Kidney glomerular epithelial cell (primary cell): ENCODE measurements at places on chromosomes 3 and 15.
A peak's percentile ranks its signal among the peaks of the same experiment; 100 is the strongest.

GRCh38 chr3:12840591-12841148, 695 bp downstream of the RPL32 start:
- no peak for DNase-seq

DNA sequence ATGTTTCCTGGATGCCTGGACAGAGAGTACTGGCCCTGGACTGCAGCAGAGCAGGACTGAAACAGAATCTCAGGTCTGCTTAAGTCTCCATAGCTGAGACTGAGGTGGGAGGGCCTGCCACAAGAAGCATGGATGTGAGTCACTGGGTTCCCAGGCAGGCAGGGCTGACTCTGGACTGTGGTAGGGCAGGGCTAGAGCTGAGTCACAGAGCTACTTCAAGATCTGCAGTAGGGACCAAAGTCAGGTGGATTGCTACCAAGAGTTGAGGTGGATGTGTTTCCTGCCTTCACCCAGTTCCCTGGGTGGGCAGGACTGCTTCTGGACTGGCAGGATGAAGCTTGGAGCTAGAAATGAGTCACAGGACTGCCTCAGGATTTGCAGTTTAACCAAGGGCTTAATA, 282.9 kb downstream of the AGBL1 start:
- DNase-seq: no peak

GRCh38 chr15:67063689-67064606, 1.5 kb upstream of the SMAD3 start:
- DNase-seq: no peak

DNA sequence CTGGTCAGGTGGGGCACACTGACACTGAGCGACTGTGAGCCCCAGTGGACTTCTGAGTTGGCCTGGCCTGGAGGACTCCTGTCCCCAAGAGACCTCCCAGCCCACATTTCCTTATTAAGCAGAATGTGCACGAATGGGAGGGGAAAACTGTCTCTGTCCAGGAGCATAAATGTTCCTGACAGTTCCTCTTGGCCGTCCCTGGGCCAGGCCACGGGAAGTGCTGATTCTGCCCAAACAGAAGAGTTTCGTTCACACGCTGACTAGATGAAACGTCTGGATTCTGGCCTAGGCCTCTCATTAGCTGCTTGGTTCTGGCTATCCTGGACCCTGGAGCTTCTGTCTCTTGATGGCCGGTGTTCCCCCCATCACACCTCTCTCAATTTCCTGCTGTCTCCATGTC, 29.5 kb upstream of the APEH start:
- no peak for DNase-seq

DNA sequence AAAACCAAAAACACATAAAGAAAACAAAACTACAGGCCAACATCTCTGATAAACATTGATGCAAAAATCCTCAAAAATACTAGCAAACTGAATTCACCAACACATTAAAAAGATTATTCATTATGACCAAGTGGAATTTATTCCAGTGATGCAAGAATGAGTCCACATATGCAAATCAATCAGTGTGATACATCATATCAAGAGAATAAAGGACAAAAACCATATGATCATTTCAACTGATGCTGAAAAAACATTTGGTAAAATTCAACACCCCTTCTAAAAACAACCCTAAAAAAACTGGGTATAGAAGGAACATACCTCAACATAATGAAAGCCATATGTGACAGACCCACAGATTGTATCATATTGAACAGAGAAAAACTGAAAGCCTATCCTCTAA, 265.6 kb upstream of the DCBLD2 start:
- no peak for DNase-seq

DNA sequence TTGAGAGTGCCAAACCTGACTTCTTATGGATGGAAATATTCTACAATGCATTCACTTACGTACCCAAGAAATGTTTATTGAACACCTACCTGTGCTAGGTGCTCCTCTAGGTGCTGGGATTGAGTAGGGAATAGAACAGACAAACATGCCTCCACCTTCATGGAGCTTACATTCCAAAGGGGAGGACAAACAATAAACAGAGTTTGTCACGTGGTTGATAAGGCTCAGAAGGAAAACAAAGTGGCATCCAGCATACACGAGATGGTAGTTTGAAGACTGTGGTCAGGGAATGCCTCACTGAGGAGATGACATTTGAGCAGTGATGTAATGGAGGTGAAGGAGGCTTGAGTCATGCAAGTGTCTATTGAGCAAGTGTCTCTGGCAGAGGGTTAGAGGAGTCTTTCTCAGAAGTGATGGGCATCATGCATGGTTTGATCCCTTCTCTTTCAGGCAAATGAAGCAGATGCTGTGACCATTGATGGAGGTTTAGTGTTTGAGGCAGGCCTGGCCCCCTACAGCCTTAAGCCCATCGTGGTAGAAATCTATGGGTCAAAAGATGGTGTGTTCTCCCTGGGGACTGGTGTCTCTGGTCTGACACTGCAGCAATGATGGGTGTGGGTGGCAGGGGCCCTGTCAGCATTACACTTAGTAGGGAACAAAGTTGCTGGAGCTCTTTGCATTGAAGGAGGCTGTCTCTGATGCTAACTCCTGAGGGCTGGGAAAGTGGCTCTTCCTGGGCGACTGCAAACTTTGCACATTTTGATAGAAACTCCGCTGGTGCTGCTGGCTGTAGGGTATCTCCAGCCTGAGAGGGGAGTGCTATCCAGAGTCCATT, 29.7 kb upstream of the TOPBP1 start:
- no peak for DNase-seq

DNA sequence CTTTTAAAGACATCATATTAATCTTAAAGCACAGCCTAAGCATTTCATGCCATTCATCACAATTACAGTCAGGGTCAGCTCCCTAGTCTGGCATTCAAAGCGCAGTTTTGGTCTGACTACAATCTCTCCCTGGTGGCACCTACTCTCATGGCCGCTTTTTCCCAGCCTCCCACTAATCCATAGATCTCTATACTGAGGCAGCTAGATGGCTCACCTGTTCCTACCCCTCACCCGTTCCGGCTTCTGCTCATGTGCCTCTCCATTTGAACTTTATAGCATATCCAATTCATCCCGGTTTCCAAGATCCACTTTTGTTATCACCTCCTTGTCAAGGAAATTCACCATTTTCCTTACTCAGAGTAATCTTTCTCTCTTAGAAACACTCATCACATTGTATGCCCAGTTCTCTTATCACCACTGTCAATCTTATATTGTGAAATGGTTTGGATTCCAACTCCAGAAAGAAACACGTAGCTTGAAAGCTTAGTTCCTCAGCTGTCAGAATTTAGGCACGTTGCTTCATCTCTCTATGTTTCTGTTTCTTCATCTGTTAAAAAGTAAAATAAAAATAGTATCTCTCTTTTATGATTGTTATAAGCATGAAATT, 220.0 kb upstream of the UBE2E2 start:
- no peak for DNase-seq

GRCh38 chr3:4894891-4895530, 84.2 kb upstream of the BHLHE40 start:
- no peak for DNase-seq

DNA sequence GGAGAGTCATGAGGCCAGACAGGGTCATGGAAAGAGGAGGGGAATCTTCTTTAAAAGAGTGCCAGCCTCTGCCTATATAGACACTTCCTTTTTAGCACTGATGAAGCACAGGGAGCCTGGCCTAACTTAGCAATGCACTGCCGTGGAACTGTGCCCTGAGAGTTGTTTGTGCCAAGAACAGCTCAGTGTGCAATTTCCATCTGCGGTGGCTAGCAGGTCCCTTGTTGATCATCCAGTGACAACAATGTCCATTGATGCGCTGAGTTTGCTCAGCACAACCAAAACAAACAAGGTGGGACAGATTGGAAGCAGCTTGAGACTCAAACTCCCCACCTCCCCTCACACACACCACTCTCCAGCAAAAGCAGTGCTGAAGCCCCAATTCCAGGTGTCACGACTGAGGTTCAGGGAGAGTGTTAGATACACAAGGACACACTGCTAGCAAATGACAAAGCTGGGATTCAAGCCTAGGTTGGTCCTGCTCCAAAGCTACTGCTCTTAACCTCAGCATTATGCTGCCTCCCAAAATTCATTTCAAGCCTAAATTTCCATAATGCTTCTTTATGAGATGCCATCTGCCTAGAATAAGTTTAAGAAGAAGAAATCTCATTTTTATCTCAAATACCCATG, 316.6 kb upstream of the UBE2E2 start:
- DNase-seq: no peak

DNA sequence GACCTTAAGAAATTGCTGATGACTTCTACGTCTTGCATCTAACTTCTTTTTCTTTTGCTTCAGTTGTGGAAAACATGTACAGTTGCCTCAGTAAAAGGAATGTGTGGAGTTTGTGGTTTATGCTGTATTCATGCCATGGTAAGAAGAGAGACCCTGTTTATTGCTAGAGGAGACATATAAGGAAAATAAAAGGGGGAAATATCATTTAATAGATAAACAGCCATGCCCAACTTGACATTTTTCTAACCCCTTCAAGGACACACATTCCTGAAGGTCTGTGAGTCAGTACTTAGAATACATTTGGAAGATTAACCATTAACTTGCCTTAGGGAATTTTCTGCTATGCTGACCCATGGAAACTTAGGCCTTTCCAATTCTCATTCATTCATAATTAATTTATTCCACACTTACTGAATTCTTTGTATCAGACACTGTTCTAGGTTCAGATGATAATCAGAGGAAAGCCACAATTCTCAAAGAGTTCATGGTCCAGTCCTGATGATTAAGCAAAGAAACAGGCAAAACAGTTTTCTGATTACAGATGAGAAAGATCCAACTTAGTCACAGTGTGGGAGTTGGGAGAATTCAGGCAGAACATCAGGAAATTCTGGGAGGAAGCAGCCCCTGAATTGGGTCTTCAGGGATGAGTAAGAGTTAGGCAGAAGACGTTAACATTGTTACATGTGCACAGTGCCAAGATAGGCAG, 329.8 kb upstream of the RASGRP1 start:
- DNase-seq: peak; percentile 100

- DNase-seq: peak; percentile 37
Observed at GRCh38 chr15:83697716-83698115, 43.8 kb downstream of the ADAMTSL3 start.

- DNase-seq: no peak
Observed at GRCh38 chr15:62517541-62517940, 352.5 kb upstream of the C2CD4B start.

- no peak for DNase-seq
Observed at GRCh38 chr15:67307156-67307555, 52.6 kb downstream of the IQCH start.

- DNase-seq: no peak
Observed at GRCh38 chr15:66760968-66761725, 59.1 kb downstream of the SMAD6 start.

DNA sequence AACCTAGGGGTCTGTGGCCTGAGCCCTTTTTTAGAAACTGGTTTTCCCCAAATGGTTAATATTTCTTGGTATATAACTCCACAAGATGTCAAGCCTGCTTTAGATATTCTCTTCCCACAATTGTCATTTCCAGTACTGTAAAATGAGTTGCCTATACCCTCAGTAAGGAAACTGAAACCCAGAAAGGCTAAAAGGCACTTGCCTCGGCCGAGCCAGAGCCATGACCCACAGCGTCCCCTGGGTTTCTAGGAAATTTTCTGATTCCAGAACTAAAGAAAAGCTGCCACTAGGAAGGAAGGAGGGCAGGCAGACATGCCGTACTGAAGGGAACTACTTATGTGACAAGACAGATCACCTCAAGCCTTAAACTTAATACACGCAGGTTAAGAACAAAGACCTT, 59.1 kb downstream of the ATP8B4 start:
- no peak for DNase-seq

DNA sequence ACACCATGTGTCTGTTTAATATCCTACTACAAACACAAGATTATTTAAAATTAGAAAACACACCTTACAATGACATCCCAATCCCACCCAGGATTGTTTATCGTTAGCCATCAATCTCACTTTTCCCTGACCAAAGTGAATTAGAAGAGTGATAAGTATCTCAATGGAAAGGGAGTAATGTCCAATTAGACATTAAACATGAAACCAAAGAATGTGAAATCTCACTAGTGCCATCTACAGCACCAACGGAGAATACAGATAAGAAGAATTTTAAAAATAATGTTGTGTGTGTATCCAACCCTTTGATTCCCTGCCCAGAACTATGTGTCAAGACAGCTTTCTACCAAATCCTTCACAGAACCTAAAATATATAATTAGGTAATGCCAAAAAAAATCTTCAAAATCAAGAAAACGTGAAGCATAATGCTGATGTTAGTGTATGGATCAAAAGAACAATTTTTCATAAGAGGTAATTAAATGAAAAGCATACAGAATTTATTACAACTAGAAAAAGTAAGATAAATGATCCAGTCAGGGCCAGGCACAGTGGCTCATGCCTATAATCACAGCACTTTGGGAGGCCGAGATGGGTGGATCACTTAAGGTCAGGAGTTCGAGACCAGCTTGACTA, 64.2 kb downstream of the SCAPER start:
- peak; percentile 35 for DNase-seq

DNA sequence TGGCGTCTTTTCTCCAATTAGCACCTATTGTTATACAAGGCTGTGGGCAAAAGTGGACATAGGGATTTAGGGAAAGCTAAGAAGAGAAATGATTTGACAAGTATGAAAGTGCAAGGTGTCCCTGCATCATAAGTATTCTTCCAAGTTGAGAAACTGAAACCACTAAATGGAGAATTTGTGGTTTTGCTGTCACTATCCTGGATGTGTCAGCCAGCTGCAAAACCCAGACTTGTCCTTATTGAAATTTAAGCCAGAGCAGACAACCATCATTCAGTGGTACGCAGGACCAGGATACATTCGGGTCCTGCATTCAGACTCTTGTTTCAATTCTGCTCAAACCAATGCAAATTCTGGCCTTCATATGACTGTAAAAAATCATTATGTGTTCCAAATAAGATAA, 384.8 kb upstream of the TGFBR2 start:
- DNase-seq: no peak
